Cardiac muscle cell (in vitro differentiated cells and primary cell): ENCODE measurements at places on chromosomes 12 and 14. TPM values are rescaled to one million over a fixed set of nuclear protein-coding genes. Genes with fewer than 3 reads are reported as not detected.

DNA sequence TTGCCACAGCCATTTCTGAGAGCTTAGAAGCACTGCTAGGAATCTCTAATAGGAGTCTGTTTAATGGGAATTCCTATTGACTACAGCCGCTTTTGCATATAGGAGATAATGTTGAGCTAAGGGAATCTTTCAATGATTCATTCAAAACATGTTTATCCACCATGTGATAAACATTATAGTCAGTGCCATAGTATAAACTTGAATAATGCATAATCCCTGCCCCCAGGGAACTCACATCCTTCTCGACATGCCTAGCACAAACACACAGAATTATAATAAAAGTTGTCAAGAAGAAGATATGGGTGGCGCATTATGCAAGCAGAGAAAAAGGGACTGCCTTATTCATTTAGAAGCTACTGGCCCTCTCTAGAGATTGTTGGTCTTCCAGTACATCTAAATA is 248.0 kb downstream of the DAD1 start:
- no peak overlapping the region for H3K27ac ChIP-seq
- no peaks in the 10 kb centered on the region for H3K36me3 ChIP-seq
- H3K4me1 ChIP-seq: no peaks in the 10 kb centered on the region
- H3K27me3 ChIP-seq: no peaks in the 10 kb centered on the region
- DNase-seq: no peak
- H3K4me3 ChIP-seq: no peak overlapping the region

The GPR162 gene
- 41.1 and 51.0 TPM in 2 replicates for total RNA-seq

DNA sequence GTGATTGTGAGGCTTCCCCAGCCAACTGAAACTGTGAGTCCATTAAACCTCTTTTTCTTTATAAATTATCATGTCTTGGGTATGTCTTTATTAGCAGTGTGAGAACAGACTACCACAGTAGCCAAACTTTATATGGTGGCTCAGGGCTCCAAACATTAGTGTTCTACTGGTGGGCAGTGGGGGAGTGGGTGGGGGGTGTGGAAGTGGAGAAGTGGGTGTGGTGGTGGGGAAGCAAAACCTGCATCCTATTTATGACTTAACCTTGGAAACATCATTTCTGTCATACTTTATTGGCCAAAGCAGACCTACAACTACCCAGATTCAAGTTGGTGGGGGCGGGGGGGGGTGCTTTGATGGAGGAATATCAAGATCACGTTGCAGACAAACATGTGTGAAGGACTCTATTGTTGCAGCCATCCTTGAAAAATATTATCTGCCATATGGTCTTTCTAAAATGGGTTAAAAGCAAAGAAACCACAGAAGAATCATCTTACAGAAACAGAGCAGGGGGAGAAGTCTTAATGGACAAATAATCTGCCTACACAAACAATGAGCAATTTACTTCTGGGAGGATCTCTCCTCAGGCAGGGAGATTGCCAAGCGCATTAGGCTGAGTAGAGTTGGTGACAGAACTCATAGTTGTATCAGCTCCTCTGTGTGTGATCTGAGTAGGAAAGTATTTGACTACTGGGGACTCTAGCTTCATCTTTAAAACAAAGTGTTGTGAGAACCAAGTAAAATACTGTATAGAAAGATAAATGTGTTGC is 1.4 kb upstream of the PWP1 start:
- no peak for DNase-seq
- H3K36me3 ChIP-seq: peaks cover 11% of the 10 kb centered on the region
- H3K27me3 ChIP-seq: no peaks in the 10 kb centered on the region
- no peak overlapping the region for H3K27ac ChIP-seq

GRCh38 chr12:42761601-42762350 is 172.2 kb upstream of the PRICKLE1 start:
- H3K27ac ChIP-seq: no peak overlapping the region
- peak; percentile 71 for DNase-seq
- no peak overlapping the region for H3K4me3 ChIP-seq
- peaks cover 3% of the 10 kb centered on the region for H3K4me1 ChIP-seq
- no peaks in the 10 kb centered on the region for H3K36me3 ChIP-seq
- H3K27me3 ChIP-seq: no peaks in the 10 kb centered on the region

The ATF7 gene
- 8.7 and 9.1 TPM in 2 replicates for total RNA-seq

The IFNG-AS1 gene
- total RNA-seq: 0.07 TPM in 1 of 2 replicates, not detected in the other

GRCh38 chr12:6041891-6042290 is 82.6 kb downstream of the VWF start:
- H3K4me1 ChIP-seq: no peaks in the 10 kb centered on the region
- H3K4me3 ChIP-seq: no peak overlapping the region
- H3K27ac ChIP-seq: no peak overlapping the region
- no peaks in the 10 kb centered on the region for H3K27me3 ChIP-seq

DNA sequence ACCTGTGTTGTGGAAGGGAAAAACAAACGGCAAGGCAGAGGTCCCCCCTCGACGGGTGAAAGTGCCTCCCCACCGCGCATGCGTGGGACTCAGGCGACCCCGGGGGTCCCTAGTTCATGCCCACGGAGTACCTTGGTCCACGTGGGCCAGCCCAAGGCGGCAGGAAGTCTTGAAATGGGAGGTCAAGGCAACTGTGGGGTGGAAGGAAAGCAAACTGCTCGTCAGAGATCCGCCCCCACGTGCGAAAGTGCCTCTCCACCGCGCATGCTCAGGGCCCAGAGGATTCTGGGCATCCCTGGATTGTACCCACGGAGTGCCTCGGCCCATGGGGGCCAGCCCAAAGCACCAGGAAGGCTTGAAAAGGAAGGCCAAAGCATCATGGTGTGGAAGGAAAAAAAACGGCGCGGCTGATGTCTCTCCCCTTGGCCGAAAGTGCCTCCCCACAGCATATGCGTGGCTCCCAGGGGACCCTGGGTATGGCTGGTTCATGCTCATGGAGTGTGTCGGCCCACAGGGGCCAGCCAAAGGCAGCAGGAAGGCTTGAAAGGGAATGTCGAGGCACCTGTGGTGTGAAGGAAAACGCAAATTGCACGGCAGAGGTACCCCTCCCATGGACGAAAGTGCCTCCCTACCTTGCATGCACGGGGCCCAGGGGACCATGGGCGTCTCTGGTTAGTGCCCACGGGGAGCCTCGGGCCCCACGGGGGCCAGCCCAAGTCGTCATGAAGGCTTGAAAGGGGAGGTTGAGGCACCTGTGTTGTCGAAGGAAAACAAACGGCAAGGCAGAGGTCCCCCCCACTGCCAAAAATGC is 369.7 kb downstream of the ALG10 start:
- no peak overlapping the region for H3K27ac ChIP-seq
- H3K4me3 ChIP-seq: no peak overlapping the region
- H3K36me3 ChIP-seq: no peaks in the 10 kb centered on the region
- H3K4me1 ChIP-seq: no peaks in the 10 kb centered on the region

- H3K4me3 ChIP-seq: no peak within 1 kb of the TSS
- no peak for DNase-seq
- no peaks in the 10 kb centered on the region for H3K36me3 ChIP-seq
- peaks cover 11% of the 10 kb centered on the region for H3K4me1 ChIP-seq
- H3K27me3 ChIP-seq: peaks cover 41% of the 10 kb centered on the region
- H3K27ac ChIP-seq: no peak within 1 kb of the TSS
Observed at GRCh38 chr12:1820191-1820895, at the start of gene LRTM2. Gene LRTM2 (plus strand): TSS chr12:1820565. CDS start chr12:1828149, 7,584 bp downstream.
